Neural crest cell (in vitro differentiated cells): ENCODE measurements at places on chromosomes 1 and 21. TPM values are rescaled to one million over a fixed set of nuclear protein-coding genes. Genes with fewer than 3 reads are reported as not detected.

DNA sequence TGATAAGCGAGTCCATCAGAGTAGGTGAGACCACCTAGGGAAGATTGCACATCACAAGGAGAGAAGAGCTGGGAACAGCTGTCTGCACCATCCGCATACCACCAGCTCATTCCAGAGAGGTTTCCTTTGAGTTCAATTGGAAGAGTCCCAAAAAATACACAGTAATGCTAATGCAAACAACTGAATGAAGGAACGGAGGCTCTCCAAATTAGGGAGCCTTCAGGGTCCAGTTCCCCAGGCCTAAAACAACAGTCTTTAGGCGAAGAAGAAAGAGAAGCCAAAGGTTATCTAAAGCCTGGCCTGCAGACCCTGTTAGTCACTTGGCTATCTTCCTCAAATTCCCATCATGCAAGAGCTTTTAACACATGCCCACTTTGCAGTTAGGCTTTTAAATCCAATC, 246.4 kb downstream of the PBX1 start:
- H3K4me3 ChIP-seq: no peak overlapping the region
- no peaks in the 10 kb centered on the region for H3K27me3 ChIP-seq
- H3K4me1 ChIP-seq: peaks cover 11% of the 10 kb centered on the region
- H3K36me3 ChIP-seq: peaks cover 25% of the 10 kb centered on the region
- no peak overlapping the region for H3K27ac ChIP-seq
- no peak for DNase-seq

GRCh38 chr1:115164484-115164883, 75.2 kb upstream of the TSPAN2 start:
- H3K36me3 ChIP-seq: no peaks in the 10 kb centered on the region
- H3K4me3 ChIP-seq: no peak overlapping the region
- H3K27ac ChIP-seq: no peak overlapping the region
- no peak for DNase-seq

DNA sequence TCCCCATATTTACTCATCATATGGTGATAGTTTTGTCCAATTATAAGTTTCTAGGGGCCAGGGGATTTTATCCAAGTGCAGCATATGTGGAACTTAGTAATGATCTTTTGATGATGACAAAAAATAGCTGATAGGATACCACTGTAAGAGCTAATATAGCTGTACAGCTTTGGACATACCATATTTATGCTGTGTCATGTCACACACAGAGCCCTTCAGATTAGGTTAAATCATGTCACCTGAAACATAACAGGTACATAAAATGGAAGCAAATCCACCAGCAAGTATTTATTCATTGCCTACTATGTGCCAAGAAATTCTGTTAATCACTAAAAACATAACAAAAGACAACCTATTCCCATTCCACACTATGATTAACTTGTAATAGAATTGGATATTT, 82.8 kb upstream of the IPO9 start:
- DNase-seq: no peak
- no peak overlapping the region for H3K4me3 ChIP-seq
- H3K27me3 ChIP-seq: peaks cover 24% of the 10 kb centered on the region
- H3K27ac ChIP-seq: no peak overlapping the region
- H3K36me3 ChIP-seq: peaks cover 4% of the 10 kb centered on the region
- H3K4me1 ChIP-seq: peaks cover 41% of the 10 kb centered on the region

GRCh38 chr1:60583696-60584095, 498.7 kb upstream of the NFIA start:
- no peak for DNase-seq
- no peaks in the 10 kb centered on the region for H3K4me1 ChIP-seq
- no peak overlapping the region for H3K27ac ChIP-seq
- peaks cover 19% of the 10 kb centered on the region for H3K36me3 ChIP-seq

DNA sequence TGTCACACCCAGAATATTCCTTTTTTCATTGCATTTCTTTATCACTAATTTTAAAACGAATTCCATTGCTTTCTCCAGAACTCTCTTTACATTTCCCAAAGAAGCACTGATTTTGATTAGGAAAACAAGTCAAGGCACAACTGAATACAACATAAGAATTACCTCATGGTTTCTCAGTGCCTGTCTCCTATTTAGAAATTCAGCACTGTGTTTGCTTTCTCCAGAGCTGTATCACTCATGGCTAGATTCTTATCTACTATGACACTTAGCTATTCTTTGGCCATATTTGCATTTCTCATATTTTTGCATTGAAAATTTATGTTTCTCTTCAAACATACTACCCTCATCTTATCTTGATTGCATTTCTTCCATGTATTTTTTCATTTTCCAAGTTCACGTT, 1402.0 kb downstream of the MRPL39 start:
- H3K4me3 ChIP-seq: no peak overlapping the region
- no peaks in the 10 kb centered on the region for H3K4me1 ChIP-seq
- no peak for DNase-seq
- no peaks in the 10 kb centered on the region for H3K27me3 ChIP-seq
- no peak overlapping the region for H3K27ac ChIP-seq
- H3K36me3 ChIP-seq: peaks cover 3% of the 10 kb centered on the region

- H3K36me3 ChIP-seq: no peaks in the 10 kb centered on the region
- no peak overlapping the region for H3K27ac ChIP-seq
Measured at GRCh38 chr1:150409504-150410362, 45.8 kb downstream of the RPRD2 start.

DNA sequence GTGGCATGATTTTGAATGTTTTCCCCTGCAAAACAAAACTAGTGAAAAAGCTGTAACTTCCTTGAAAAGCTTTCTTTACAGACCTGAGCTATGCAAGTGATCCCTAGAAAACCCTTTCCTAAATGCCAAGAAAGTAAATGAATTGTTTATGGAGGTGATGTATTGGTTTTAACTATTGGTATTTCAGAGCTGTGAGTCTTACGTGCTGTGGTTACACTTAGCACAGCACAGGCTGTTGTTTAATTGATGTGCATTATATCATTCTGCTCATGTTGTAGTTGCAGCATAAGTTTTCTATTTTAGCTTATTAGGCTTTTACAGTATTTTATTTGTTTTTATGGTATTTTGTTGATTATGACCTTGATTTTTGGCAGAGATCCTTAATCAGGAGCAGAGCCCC, 74.1 kb upstream of the DYNLT5 start:
- H3K4me1 ChIP-seq: no peaks in the 10 kb centered on the region
- no peak for DNase-seq
- H3K27ac ChIP-seq: no peak overlapping the region
- no peaks in the 10 kb centered on the region for H3K36me3 ChIP-seq
- H3K4me3 ChIP-seq: no peak overlapping the region

DNA sequence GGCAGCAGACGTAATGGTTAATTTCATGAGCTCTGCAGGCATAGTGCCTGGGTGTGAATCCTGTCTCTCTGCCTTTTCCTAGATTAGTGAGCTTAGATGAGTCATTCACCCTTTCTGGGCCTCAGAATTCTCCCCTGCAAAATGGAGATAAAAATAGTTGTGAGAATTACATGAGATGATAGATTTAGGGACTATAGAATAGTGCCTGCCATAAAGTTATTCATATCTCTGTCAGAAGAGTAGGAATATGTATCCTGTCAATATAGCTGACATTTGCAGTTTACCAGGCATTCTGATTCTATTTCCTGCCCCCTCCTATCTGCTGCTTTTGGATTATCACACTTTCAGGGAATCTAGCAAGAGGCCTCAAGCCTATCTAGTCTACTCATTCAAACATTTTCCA, 112.0 kb downstream of the PDE4B start:
- DNase-seq: no peak
- peaks cover 12% of the 10 kb centered on the region for H3K27me3 ChIP-seq
- H3K4me3 ChIP-seq: no peak overlapping the region
- H3K4me1 ChIP-seq: no peaks in the 10 kb centered on the region
- no peak overlapping the region for H3K27ac ChIP-seq

The NTMT2 gene
- 0.73 TPM in 1 of 2 replicates, not detected in the other for total RNA-seq

GRCh38 chr1:177274687-177275211, 104.0 kb downstream of the BRINP2 start:
- H3K4me1 ChIP-seq: peaks cover 9% of the 10 kb centered on the region
- H3K36me3 ChIP-seq: no peaks in the 10 kb centered on the region
- no peak for DNase-seq

GRCh38 chr1:196466654-196467053, 141.6 kb downstream of the KCNT2 start:
- H3K36me3 ChIP-seq: peaks cover 4% of the 10 kb centered on the region
- DNase-seq: no peak
- H3K27ac ChIP-seq: no peak overlapping the region
- no peaks in the 10 kb centered on the region for H3K4me1 ChIP-seq
- no peaks in the 10 kb centered on the region for H3K27me3 ChIP-seq

The OR2G6 gene
- not detected in 2 replicates for total RNA-seq

The IQCC gene
- 7.3 and 7.8 TPM in 2 replicates for total RNA-seq

DNA sequence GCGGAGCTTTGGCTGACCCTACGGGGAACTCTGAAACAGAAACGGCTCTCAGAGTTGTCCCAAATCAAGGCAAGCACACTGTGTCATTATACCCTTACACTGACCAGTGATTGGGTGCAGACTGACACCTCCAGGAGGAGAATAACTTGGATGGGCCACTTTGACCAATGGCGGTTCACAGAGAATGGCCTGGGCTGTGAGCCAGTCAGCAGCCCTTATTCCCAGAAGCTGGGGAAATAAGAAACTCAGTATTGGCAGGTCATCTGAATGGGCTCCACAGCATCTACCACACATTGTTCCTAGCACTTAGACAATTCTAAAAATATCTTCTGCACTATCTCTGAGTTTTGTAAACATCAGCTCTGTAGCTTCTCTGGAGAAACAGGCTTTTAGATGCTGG, 265.2 kb downstream of the ADGRL2 start:
- H3K27ac ChIP-seq: no peak overlapping the region
- H3K4me1 ChIP-seq: no peaks in the 10 kb centered on the region

DNA sequence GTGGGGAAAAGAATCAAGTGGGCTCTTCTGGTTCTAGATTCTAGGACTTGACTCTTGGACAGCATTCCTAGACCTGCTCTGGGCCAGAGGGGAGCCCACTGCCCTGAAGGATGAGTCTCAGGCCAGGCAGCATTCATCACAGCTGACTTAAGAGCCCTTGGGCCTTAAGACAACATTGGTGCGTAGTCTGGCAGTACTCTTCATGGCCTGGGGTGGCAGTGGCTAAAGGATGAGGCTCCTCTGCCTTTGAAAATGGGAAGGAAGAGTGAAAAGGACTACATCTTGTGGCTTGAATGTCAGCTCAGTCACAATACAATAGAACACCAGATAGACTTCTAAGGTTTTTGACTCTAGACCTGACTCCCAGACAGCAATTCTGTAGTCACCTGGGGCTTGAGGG, 1415.1 kb upstream of the PRMT6 start:
- no peak for DNase-seq
- H3K27me3 ChIP-seq: no peaks in the 10 kb centered on the region
- no peaks in the 10 kb centered on the region for H3K4me1 ChIP-seq
- no peaks in the 10 kb centered on the region for H3K36me3 ChIP-seq
- H3K4me3 ChIP-seq: no peak overlapping the region

DNA sequence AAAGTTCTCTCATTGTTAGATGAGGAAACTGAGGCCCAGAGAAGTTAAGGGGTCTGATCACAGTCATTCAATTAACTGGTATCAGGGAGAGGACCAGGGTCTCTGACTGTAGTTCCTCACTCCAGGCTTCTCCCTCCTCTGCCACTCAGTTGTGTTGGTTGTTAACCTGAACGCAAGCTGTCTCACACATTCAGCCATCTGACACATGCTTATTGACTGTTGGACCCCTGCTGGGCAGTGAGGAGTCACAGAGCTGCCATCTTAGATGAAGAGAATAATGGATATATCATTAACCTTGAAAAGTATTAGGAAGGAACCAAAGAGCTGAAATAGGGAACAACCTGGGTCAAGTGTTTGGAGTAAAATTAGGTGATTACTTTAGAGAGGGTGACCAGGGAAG, 194.8 kb downstream of the ZZZ3 start:
- no peak overlapping the region for H3K27ac ChIP-seq
- DNase-seq: no peak
- no peak overlapping the region for H3K4me3 ChIP-seq
- peaks cover 8% of the 10 kb centered on the region for H3K4me1 ChIP-seq
- H3K27me3 ChIP-seq: no peaks in the 10 kb centered on the region

- H3K36me3 ChIP-seq: peaks cover 12% of the 10 kb centered on the region
- H3K4me1 ChIP-seq: peaks cover 55% of the 10 kb centered on the region
- H3K4me3 ChIP-seq: no peak overlapping the region
- H3K27me3 ChIP-seq: no peaks in the 10 kb centered on the region
- no peak for DNase-seq
- H3K27ac ChIP-seq: no peak overlapping the region
Measured at GRCh38 chr1:60825593-60825992, 256.8 kb upstream of the NFIA start.

The HTR1D gene
- not detected in 2 replicates for total RNA-seq

The CCT3 gene
- total RNA-seq: 343 and 346 TPM in 2 replicates

GRCh38 chr1:206029484-206029883, 5.8 kb upstream of the CTSE start:
- H3K27me3 ChIP-seq: peaks cover 3% of the 10 kb centered on the region
- no peak for DNase-seq
- H3K4me3 ChIP-seq: no peak overlapping the region

The TTC24 gene
- total RNA-seq: not detected in 2 replicates

The DTL gene
- 73.3 and 82.4 TPM in 2 replicates for total RNA-seq

The SAMD13 gene
- 2.1 and 2.3 TPM in 2 replicates for total RNA-seq

GRCh38 chr1:13809461-13810159, 109.6 kb downstream of the PRDM2 start:
- H3K36me3 ChIP-seq: no peaks in the 10 kb centered on the region
- H3K4me1 ChIP-seq: peaks cover 9% of the 10 kb centered on the region
- H3K27ac ChIP-seq: peak overlapping the region; percentile 27
- no peak overlapping the region for H3K4me3 ChIP-seq

GRCh38 chr1:9687874-9688582, 36.5 kb downstream of the PIK3CD start:
- DNase-seq: peak; percentile 23
- H3K4me1 ChIP-seq: peaks cover 22% of the 10 kb centered on the region
- H3K36me3 ChIP-seq: no peaks in the 10 kb centered on the region
- H3K27me3 ChIP-seq: peaks cover 65% of the 10 kb centered on the region
- H3K27ac ChIP-seq: no peak overlapping the region

The HSD3B2 gene
- not detected in 2 replicates for total RNA-seq

The KCNA3 gene
- total RNA-seq: 2.8 TPM in 2 replicates

GRCh38 chr21:17782051-17782450, 37.1 kb downstream of the C21orf91 start:
- DNase-seq: no peak
- no peak overlapping the region for H3K4me3 ChIP-seq
- H3K27me3 ChIP-seq: no peaks in the 10 kb centered on the region
- peaks cover 39% of the 10 kb centered on the region for H3K36me3 ChIP-seq

The TRAF3IP3 gene
- not detected in 2 replicates for total RNA-seq

DNA sequence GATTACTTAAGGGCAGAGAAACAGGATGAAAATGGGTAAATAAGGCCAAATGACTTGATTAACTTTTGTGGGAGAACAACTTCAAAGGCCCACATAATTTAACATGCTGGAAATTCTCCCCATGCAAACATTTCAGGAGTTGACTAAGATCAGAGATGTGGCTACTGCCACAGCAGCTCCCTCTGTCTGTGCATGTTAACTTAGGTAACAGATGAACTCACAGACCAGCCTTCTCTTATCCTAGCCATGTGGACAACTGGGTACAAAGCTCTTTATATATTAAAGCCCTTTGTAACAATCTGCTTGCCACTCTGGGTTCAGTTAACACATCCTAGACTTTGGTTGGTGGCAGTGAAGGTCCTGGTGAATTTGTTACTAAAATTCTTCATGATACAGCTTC, 33.2 kb downstream of the BEND5 start:
- H3K4me3 ChIP-seq: no peak overlapping the region
- peaks cover 18% of the 10 kb centered on the region for H3K36me3 ChIP-seq
- H3K27me3 ChIP-seq: no peaks in the 10 kb centered on the region
